Activated naive CD8-positive, alpha-beta T cell treated with anti-CD3 and anti-CD28 coated beads for 36 hours (primary cell): ENCODE measurements at places on chromosomes 4 and X.

DNA sequence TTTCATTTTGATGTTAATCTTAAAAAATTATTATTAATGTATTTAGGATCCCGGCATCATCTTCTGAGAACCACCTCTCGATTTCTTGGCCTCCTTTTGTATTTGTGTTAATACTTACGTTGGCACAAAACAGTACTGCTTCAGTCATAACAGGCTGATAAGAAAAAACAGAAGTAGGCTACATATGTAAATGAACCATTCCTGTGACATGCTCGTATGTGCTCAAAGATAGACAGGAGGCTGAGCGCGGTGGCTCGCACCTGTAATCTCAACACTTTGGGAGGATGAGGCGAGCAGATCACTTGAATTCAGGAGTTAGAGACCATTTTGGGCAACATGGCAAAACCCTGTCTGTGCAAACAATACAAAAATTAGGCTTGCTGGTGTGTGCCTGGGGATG lies 109.4 kb upstream of the H2AZ1 start:
- no peak for DNase-seq

- DNase-seq, result no peak
These were observed 552.4 kb upstream of the MAGEB2 start for GRCh38 chrX:29662759-29663503.

GRCh38 chr4:27148211-27148895 lies 287.7 kb downstream of the STIM2 start:
- no peak for DNase-seq

DNA sequence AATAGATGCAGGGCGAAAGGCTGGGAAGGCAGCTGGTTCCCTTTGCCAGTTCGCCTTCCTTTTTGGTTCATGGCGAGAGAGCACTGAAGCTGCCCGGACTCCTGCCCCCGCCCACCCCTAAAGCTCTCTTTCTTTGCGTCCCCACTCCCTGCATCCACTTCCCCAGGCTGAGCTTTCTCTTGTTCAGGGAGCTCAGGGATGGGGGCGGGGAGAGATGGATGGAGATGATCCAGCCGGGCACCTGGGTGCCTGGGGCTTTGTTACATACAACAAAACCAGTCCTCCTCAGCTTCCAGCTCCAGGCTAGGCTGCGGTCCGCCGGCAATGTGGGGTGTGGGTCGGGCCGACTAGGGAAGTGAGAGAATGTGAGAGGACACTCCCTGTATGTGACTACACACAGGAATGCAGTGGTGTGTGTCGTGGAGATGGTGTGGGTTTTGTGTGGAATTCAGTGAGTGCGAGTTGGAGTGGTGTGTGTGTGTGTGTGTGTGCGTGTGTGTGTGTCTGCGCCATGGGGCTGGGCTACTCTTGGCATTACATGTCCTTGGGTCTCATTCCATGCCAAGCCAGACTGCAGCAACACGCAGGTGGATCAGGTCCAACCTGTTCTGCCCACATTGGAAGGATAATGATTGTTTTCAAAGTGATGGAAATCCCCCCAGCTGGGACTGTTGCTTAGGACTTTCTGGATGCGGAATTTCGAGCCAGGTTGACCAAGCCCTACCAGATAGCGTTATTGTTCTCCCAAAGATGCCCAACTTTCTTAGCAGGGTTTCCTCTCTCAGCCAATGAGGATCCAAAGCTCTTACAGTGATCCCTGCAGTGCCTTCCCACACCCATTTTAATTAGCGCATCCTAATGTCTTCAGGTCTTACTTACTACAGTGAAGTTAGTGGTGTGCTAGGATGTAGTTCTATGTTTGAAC lies 149.4 kb upstream of the CHRDL1 start:
- no peak for DNase-seq

DNA sequence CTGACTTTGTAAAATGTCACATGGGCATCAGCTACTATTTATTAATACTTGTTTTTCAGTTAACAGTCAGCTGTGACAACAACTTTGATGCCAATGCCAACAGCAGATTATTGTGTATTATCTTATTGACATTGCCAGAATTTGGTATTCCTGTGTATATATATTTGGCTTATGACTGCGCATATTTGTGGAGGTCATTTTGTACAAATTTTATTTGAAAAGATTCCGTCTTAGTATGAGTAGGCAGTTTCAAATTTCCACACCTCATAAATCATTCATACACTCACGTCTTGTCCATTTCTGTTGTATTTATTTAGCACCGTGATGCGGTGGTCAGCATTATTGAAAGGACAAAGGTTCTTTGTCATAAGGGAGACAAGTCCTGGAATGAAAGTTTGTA lies 558.2 kb upstream of the NDST4 start:
- no peak for DNase-seq

DNA sequence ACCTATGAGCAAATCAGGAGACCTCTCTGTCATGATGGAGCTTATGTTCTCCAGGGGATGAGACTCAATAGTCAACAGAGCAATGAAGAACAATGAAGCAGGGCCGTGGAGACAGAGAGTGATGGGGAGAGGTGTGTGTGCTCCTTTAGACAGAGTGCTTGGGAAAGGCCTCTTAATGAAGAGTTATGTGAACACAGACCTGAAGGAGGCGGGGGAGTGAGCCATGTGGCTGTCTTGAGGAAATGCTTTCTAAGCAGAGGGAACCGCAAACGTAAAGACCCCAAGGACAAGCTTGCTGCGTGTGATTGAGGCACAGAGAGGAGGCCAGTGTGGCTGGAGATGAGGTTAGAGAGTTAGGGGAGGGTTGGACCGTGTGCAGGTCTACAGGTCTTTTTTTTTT lies 53.1 kb downstream of the CHRNA9 start:
- DNase-seq, result no peak

DNA sequence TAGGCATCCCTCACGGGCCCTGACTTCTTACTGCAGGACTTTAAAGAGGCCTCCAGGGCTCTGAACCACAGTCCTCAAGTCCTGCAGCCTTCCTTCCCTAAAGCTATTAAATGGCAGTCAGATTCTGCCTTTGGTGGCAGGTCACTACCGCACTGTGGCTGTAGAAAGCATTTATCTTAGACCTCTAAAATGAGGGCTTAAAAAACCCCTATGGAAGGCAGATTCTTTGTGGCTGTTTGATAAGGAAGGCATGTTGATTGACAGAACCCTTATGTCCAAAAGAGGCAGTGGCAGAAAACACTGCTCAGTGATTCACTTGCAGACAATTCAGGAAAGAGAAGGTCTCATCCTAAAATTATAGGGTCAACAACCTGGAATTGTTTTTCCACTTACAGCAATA lies 79.2 kb downstream of the FBXL5 start:
- no peak for DNase-seq

DNA sequence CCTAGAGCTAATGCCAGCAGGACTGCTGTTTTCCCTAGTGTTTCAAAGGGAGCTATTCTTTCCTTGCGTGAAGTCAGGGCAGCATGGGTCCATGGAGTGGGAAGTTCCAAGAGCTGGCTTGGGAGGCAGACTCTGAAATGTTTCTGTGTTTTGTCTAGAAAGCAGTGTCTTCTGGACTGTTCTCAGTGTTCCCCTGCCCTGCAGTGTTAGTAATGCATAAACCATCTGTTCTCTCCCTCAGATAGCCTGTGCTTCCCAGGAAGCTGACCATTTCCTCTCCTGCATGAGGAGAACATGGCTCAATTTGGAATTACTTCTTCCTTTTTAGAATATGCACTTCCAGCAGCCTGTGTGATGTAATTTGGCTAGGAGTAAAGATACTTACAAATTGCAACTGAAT lies 116.7 kb upstream of the CXCL13 start:
- no peak for DNase-seq
